ENCODE measurements at places on chromosomes 4 and X.

DNA sequence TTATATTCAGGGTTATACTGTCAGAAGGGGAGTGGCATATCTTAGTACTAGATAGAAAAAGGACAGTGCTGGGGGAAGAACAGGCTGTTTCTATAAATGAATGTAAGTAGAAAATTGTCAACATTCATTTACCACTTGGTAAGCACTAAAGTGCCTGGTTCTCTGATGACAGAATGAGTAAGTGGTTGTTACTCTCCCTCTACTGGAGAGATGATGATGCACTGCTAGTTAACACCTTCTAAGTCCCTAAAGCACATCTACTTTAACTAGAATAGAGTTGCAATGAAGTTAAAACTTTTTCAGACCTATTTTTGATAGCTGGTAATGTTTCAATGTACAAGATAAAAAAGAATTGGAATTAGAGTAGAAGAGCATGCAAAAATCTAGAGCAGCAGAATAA, 214.5 kb downstream of the KLHL4 start:
- DNase-seq = no peak

- no peak for DNase-seq
Observed at GRCh38 chr4:54683616-54684346, 26.0 kb downstream of the KIT start.

DNA sequence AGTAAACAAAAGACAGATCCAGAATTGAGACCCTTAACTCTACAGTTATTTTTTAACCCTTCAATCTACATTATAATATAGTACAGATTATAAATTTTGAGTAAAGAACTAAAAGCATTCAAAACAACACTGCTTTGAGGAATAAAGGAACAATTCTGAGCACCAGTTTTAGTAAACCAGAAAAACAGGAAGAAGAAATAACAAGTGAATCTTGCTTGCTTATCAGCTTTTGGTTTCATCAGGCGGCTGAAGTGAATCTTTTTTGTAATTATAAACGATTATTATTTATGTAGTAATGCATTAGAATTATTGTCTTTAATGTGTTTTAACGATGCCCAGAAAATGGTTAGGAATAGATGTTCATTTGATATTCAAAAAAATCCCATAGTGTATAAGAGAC, 305.4 kb downstream of the ARAP2 start:
- DNase-seq = no peak

GRCh38 chr4:158996669-158997074, 106.2 kb upstream of the RAPGEF2 start:
- peak; percentile 83 for DNase-seq

DNA sequence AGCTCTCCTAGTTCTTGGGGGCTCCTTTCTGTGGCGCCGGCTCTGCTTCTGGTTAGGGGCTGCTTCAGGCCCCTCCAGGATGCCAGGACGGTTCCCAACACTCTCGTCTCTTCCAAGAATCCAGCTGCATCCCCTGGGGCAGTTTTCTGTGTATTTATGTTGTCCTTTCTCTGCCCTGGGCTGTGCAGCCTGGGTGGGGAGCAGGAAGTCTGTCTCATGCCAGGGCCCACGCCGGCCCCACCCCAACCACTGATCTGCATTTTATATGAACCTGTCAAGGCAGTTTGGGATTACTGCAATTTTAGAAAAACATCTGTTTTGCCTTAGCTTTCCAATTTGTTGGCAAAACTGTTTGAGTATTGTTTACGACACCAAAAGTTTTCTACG, 14.6 kb downstream of the CTBP1 start:
- DNase-seq = no peak

DNA sequence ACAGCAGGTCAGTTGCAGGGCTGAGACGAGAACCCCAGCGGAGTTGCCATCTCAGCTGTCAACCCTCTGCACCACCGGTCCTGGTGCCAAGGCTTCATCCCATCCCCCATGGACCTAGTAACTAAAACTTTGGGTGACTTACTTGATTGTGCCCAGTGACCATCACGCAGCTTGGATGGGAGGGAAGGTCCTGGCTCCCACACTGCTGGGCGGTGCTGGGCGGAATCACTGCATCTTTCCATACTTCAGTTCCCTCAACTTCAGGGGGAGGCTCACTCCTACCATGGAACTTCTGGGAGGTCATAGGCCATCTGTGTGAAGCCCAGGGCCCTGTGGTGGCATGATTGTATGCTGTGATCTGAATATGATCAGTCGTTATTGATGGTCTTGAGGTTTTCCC, 26.2 kb upstream of the JAKMIP1 start:
- no peak for DNase-seq

DNA sequence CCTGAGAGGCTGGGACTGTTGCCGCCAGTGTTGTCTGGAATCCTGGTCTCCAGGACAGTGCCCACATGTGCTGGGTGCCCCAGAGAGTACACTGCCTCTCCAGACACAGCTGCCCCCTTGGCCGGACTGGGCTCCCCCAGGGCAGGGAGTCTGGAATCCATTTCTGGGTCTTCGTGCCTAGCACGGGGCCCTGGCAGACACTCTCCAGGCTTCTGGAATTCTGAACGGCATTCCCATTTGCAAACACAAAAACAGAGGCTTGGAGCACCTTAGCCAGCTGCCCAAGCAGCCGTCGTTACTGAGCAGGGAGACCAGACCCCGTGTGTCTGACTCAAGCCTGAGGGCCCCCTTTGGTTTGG, 20.8 kb downstream of the HMX1 start:
- DNase-seq = no peak

GRCh38 chr4:168119100-168119499, 26.8 kb downstream of the ANXA10 start:
- no peak for DNase-seq

DNA sequence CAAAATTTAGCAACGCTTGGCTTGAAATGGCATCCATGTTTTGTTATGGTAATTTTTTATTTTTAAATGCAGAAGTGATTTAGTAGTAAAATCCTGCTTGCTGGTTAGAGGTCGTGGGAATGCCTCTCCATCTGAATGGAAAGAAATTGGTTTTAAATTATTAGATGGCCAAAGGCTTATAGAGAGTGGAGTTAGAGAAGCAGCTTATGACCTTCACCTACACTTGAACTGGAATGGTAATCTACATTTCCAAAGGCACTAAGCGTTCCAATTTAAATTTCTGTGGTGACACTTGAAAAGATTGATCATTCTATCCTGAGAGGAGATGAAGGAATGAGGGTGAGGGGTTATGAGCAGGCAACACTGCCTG, 280.7 kb downstream of the RAPGEF2 start:
- no peak for DNase-seq

DNA sequence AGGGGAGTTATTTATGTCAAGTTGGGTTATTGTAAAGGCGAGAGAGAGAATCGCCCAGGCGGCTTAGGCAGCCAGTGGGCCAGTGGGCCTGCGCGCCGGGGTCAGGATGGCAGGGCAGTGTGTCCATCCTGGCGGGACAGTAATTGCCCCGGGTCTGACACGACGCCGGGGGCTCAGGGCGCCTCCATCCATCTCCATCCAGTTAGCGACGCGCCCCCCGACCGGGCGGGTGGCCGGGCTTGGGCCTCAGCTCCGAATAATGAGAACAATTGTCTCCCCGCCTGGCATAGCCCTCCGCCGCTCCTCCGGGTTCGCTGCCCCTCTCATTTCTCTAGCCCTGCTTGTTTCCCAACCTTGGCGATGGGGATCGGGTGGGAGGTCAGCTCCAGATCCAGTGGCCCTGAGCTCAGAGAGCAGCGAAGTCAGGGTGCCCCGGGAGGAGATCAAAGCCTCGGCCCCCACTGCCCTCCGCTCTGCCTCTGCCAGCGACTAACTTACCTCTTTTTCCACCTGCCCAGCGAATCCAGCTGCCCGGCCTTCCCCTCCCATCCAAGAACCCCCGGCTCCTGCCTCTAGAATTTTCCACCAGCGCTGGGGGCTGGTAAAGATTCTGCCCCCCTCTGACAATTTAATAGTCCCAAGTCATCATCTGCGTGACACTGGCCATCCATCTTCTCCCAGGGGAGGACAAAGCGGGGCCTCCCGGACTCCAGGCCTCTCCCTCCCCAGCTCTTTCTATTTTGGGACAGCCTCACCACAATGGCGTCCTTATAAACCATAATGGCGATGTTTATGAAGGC, 56.9 kb upstream of the TMEM33 start:
- DNase-seq = no peak

- DNase-seq = no peak
Observed at GRCh38 chr4:100790836-100791615, 273.2 kb upstream of the EMCN start.

DNA sequence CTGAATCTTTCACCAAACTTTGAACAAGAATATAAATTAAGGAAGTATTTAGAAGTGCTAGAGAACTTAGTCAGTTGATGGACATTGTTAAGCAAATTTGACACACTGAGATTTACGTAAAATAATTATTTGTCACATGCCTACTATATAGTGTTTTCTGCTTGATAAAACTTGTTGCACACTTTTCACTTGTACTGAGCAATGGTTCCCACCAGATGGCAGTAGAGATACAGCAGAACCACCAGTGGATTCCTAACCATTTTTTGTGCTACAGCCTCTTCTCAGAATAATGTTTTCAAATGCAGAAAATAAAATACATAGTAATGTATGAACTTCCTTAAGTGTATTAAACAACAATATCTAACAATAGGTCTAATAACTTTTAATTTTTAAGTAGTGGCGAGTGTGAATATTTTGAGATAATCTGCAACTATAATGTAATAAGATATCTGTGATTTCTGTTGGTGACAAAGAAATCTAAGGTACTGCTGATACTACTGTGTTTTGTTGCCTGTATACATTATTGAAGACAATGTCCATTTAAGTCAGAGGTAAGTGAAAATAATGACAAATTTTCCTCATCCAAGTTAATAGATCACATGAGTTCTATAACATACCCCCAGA, 81.2 kb downstream of the APOOL start:
- DNase-seq = peak; percentile 1

DNA sequence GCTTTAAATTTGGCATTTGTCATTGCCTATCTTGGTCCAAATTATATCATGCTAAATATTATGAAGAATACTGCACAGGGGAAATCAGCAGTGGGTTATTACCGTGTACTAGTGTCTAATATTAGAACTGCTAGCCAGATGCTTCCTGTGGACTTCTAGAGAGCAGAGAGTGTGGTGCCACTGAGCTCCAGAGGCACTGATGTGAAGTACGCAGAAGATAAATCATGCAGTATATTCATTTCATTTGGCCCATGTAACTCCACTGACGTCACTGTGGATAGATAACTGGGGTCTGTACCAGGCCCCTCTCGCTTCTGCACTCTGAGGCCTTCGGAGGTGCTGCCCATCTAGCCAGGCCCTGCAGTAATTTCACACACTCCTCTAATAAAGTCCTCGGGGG, 80.0 kb downstream of the ALPK1 start:
- DNase-seq = no peak

GRCh38 chr4:122548452-122548851, 72.4 kb downstream of the IL21 start:
- no peak for DNase-seq

- DNase-seq = no peak
Observed at GRCh38 chr4:125582302-125582701, 267.5 kb downstream of the FAT4 start.

DNA sequence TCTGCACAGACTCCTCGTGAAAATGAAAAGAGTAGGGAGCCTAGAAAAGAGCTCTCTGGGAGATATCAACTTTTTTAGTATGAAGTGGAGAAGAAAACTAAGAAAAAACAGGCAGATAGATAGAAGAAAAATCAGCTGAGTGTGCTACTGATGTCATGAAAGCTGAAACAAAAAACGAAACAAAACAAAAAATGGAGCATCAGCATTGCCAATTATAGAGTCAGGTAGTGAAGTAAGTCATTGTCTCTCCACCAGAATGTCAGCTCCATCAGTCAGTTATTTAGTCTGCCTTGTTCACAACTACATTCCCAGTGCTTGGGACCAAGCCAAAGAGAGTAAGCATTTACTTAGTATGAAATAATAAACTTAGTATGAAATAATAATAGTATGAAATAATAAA, 595.1 kb downstream of the STPG2 start:
- DNase-seq = no peak

DNA sequence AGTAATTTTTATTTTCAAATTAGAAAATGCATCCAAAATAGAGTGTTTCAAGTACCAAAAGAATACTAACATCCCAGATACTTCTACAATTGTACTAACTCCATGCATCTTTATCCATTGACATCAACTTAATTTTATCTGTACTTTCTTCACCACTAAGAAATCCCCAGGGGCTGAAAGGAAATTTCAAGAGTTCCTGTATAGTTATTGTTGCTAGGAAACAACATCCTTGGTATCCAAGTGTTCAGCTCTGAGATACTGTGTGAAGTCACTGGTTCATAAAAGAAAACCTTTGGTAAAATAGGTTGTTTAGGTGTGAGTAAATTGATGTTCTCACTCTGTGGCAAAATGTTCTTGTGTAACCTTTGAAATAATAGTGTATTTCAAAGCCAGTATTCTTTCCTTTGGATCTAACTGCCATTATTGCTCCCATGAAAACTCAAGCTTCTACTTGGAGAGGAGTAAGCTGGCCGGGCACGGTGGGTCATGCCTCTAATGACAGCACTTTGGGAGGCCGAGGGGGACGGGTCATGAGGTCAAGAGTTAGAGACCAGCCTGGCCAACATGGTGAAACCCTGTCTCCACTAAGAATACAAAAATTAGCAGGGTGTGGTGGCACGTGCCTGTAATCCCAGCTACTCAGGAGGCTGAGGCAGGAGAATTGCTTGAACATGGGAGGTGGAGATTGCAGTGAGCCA, 72.9 kb downstream of the COMMD8 start:
- no peak for DNase-seq

DNA sequence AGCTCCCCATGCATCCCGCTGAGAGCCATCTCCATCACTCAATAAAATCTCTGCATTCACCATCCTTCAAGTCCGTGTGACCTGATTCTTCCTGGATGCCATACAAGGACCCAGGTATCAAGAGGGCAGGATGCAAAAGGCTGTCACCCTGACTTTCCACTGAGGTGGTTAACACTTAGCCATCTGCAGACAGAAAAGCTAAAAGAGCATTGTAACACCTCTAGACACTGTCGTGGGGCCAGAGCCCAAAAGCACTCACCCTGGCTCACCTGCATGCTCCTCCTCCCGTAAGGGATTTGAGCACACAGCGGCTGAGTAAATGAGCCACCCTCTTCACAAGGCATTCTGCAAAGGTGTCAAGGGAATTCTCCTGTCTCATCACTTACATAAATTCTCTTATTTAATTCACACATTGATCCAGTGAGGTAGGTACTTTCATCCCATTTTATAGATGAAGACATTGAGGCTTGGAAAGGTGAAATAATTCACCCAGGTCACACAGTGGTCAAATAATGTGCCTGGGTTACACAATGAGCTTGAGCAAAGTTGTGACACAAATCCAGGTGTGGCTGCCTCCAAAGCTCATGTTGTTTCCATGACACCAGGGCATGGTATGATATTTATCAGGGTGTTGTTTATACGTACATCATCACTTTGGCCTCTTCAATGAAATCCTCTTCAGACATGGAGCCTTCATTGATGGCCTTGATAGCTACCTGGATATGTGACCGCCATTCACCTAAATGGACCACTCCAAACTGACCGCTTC, 48.0 kb downstream of the TXK start:
- no peak for DNase-seq

GRCh38 chrX:8726031-8726652, 5.8 kb downstream of the ANOS1 start:
- DNase-seq = no peak

DNA sequence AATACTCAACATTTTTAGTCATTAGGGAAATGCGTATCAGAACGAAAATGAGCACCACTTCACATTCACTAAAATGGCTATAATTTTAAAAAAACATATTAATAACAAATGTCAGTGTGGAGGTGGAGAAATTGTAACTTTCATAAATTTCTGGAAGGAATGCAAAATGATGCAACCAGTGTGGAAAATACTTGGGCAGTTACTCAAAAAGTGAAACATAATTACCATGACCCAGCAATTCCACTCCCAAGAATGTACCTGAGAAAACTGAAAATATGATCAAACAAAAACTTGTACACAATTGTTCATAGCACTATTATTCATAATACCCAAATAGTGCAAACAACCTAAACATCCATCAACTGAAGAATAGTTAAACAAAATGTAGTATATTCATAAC, 76.1 kb upstream of the FAM241A start:
- DNase-seq = no peak

Measured in amniotic stem cell (primary cell).